Kidney (tissue), 22 donors: ENCODE measurements at places on chromosomes 2 and 18.

- peak overlapping the region; percentile 76 for H3K4me3 ChIP-seq
- H3K4me1 ChIP-seq, result no peaks in the 10 kb centered on the region
- peak overlapping the region; percentile 99 for H3K27ac ChIP-seq
- no peaks in the 10 kb centered on the region for H3K27me3 ChIP-seq
These were observed 1.2 kb downstream of the CFLAR start for GRCh38 chr2:201116959-201117734.

DNA sequence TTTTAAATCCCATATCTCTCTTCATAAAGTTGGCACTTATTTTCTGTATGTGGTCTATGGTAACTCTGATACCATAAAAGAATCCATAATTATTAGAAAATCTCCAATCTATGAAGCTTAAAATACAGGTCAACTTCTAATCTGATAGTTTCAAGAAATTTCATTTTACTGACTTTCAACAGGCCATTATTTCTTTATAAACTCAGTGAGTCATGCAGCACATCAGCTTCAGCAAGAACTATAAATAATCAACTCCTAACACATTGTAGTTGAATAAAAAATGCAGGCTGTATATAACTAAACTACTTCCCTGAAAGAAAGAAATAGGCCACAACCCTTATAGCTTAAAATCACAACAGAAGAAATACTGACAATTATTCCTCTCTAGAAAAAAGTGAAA, 204.3 kb upstream of the CCDC150 start:
- H3K27ac ChIP-seq, result no peak overlapping the region
- peaks cover 2% of the 10 kb centered on the region for H3K4me1 ChIP-seq
- no peak for DNase-seq
- H3K27me3 ChIP-seq, result no peaks in the 10 kb centered on the region

DNA sequence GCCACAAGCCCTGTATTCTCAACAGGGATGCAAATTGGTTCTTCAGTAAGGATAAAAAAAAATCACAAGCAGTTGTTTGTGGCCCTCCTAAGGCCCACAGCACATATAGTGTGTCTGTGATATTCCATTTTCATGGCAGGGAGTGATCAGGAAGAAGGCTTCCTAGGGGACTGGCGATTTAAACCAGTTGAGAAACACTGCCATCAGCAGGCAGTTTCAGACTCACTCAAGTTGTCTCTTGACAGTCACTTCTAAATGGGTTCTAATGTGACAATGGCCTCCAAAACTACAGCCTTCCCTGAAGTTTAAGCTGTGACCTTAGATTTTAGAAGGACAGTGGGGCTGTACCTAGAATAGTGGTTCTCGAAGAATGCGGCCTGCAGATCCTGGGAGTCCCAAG, 6.0 kb downstream of the CIAO1 start:
- DNase-seq, result no peak
- no peak overlapping the region for H3K27ac ChIP-seq
- H3K4me1 ChIP-seq, result no peaks in the 10 kb centered on the region
- peaks cover 14% of the 10 kb centered on the region for H3K36me3 ChIP-seq

DNA sequence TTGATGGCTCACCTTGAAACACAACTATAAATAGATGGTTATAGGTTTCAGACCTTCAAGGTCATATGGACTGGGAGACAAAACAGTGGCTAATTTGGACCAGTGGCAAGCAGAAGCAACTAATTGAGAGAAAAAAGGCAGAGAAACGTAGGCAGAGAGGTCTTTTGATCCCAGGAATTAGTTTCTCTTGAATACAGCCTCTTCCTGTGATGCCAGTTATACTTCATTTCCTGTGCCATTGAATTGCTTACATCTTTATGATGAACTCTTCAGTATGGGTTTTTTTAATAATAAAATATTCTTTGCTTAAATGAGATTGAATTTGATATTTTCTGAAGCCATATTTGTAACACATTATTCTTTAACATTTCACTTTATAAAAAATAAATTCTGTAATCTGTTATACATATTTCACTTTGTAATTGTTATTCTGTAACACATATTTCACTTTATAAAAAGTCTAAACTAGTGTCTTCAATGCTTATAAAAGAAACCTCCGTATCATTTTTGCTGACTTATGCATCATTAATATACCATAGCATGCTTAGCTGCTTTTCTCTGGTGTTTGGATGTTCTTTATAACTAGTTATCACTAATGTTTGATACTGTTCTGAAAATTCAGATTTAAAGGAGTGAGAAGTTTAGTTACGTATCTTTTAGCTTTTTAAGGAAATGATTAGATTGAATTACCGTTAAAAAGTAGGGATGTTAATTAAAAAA, 8.9 kb downstream of the VAPA start:
- H3K36me3 ChIP-seq, result no peaks in the 10 kb centered on the region
- H3K4me1 ChIP-seq, result peaks cover 37% of the 10 kb centered on the region
- H3K27me3 ChIP-seq, result no peaks in the 10 kb centered on the region
- no peak for DNase-seq
- no peak overlapping the region for H3K4me3 ChIP-seq

GRCh38 chr2:48768669-48769068, 13.1 kb upstream of the LHCGR start:
- H3K4me1 ChIP-seq, result no peaks in the 10 kb centered on the region
- H3K4me3 ChIP-seq, result no peak overlapping the region
- no peaks in the 10 kb centered on the region for H3K36me3 ChIP-seq
- H3K27ac ChIP-seq, result no peak overlapping the region
- DNase-seq, result no peak
- no peaks in the 10 kb centered on the region for H3K27me3 ChIP-seq

DNA sequence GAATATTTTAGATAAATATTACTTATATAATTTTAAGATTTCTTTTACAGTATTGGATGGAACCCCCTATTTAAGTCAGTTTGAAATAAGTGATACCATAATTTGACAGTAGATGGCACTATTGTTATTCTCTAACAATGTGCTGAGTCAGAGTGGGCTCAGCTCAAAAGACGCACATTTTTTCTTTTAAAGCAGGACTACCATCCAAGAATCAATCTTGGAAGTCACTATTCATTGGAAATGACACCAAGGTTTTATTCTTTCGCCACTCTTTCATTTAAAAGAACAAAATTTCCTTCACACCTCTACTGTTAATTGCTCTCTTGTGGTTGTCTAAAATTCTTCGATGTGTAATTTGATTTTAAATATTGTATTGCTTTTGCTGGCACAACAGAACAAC, 32.6 kb upstream of the SPAG16 start:
- no peaks in the 10 kb centered on the region for H3K4me1 ChIP-seq
- no peaks in the 10 kb centered on the region for H3K27me3 ChIP-seq
- H3K27ac ChIP-seq, result no peak overlapping the region
- DNase-seq, result peak; percentile 78

DNA sequence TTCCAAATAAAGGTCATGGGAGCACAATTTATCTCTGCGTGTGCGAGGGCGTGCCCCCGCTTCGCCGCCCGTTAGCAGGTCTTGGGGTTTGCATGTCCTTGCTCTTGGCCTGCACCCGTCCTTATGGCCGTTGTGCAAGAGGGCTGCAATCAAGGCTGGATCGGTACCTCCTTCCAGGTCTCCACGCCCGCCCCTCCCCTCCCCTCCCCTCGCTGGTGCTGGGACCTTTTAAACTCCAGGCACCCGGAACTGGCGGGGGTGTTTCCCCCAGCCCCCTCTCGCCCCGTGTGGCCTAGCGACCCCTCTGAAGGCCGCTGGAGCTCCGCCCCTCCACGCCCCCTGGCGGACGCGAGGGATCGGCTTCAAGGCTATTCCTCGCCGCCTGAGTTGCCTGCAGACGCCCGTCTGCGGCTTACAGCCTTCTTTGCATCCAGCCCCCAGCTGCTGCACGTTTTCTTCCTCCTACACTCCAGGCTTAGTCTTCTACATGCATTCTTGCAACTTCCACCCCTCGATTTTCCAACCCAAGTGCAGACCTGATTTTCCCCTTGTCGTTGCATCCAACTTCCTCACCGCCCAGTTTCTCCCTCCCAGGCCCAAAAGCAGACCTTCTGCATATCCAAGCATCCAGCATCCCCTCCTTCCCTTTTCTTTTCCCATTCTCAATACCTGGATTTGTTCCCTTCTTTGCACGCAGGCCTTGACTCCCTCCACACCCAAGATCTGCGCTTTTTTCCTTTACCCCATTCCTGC, 577 bp downstream of the IDH1 start:
- H3K27me3 ChIP-seq, result no peaks in the 10 kb centered on the region
- peak; percentile 93 for DNase-seq
- peak overlapping the region; percentile 93 for H3K4me3 ChIP-seq
- peaks cover 14% of the 10 kb centered on the region for H3K4me1 ChIP-seq
- H3K36me3 ChIP-seq, result peaks cover 19% of the 10 kb centered on the region

DNA sequence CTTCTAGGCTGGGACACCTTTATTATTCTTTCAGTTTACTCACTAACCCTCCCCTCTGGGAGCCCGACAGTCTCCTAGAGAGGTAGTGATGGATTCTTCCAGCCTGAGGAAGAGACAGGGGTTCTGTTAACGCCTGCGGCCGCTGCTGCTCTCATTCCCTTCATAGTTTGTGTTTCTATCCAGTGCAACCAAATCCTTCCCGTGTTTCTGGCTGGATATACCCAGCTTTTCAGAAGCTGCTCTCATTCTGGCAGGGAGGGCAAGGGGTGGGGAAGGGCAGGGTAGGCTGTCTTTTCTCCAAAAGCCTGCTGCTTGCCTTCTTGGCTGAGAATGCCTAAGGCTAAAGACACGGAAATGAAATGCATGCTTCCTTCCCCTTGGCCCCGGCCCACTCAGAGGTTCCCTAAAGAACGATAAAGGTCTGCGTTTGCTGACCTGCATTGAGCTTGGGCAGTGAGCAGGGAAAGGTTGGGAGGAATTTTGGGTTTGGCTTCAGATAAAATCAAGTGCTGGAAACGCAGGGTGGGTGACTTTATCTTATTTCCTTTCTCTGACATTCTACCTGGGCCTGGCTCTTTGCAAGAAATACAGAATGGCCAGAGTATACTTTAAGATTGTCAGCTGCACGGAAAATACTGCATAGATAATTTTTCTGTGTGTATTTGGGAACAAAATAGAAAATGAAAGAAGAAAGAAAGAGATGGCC, 390.9 kb downstream of the NBAS start:
- no peaks in the 10 kb centered on the region for H3K4me1 ChIP-seq
- H3K36me3 ChIP-seq, result no peaks in the 10 kb centered on the region
- no peak overlapping the region for H3K27ac ChIP-seq
- no peak overlapping the region for H3K4me3 ChIP-seq
- no peak for DNase-seq

DNA sequence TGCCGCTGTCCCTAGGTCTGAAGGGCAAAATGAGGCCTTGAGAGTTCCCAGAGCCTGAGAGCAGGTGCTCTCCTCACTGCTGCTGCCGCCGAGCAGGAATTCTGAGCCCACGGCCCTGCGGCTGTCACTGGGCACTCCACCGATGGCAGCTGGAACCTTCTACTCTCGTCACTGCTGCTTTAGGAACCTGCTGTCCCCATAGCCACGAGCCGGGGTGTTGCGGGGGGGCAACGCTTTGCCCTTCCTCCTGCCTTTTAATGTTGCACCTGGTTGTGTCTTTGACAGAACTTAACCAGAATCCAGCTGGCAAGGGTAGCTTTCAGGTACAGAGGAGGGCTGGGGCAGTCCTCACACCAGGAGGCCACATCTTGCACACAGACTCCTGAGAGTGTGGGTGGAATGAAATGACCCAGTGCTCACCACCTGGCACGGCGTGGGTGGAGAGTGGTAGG, 32.3 kb downstream of the NCK2 start:
- no peak overlapping the region for H3K27ac ChIP-seq
- H3K4me3 ChIP-seq, result no peak overlapping the region
- H3K36me3 ChIP-seq, result no peaks in the 10 kb centered on the region
- no peak for DNase-seq
- peaks cover 16% of the 10 kb centered on the region for H3K4me1 ChIP-seq

DNA sequence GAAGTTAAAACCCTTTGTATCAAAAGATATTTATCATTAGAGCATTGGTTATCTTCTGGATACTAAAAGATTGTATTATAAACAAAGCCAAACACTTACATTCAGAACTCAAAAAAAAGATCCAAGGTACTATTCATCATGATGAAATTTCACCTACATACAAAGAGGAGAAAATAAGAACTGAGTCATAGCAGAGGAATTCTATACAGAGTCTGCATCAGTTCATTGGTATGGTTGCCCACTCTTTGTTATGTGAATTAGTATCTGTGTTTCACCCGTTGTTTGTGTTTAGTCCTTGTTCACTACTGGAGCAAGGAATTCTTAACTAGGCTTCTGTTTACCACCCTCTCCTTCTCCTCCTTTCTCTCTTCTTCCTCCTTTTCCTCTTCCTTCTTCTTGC, 157.9 kb downstream of the LNPK start:
- no peaks in the 10 kb centered on the region for H3K36me3 ChIP-seq
- no peaks in the 10 kb centered on the region for H3K4me1 ChIP-seq
- no peak for DNase-seq

- no peak for DNase-seq
- peaks cover 7% of the 10 kb centered on the region for H3K36me3 ChIP-seq
- H3K27ac ChIP-seq, result no peak overlapping the region
- no peaks in the 10 kb centered on the region for H3K4me1 ChIP-seq
These were observed 14.9 kb downstream of the ELMOD3 start for GRCh38 chr2:85369500-85369899.

DNA sequence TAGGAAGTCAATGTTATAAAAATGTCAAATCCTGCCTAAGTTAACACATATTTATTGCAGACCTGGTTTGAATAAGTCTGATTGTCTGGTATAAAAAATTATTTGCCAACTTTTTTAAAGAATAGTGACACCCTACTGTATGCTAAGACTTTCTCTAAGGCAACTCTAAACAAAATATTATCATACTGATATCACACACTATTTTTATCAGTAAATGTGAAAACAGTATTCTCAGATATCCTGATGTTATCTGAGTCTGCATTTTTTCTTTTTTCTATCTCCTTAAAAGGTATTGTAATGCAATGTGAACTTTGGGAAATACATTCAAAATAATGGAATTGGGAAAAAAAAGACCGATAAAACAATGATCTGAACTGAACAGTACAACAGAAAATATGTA, 127.1 kb downstream of the DOCK10 start:
- H3K4me3 ChIP-seq, result no peak overlapping the region
- H3K36me3 ChIP-seq, result no peaks in the 10 kb centered on the region
- H3K4me1 ChIP-seq, result no peaks in the 10 kb centered on the region

- DNase-seq, result no peak
- H3K4me3 ChIP-seq, result no peak overlapping the region
- no peaks in the 10 kb centered on the region for H3K27me3 ChIP-seq
- no peaks in the 10 kb centered on the region for H3K36me3 ChIP-seq
- H3K27ac ChIP-seq, result no peak overlapping the region
- no peaks in the 10 kb centered on the region for H3K4me1 ChIP-seq
These were observed 106.4 kb downstream of the BCL2L11 start for GRCh38 chr2:111226876-111227700.
